Suppressor macrophage (primary cell): ENCODE measurements at places on chromosomes 1 and 21.

GRCh38 chr1:155688324-155689080, at the start of gene YY1AP1:
Gene YY1AP1 (minus strand): TSS chr1:155688774. CDS start chr1:155680436, 8,338 bp downstream.
- peak; percentile 95 for DNase-seq

DNA sequence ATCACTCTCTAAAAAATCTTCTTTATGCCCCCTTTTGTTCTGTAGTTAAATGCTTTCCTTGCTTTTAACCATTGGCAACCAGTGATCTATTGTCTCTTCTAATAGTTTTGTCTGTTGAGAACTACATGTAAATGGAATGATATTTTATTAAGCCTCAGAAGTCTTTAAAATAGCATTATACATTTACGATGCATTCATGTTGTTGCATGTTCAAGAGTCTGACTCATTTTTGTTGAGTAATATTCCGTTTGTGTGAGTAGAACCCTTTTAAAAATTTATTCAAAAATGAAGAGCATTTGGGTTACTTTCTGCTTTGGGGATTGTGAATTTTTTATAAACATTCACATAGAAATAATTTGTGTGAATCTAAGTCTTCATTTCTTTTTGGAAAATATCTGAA, 1352.9 kb downstream of the NCAM2 start:
- no peak for DNase-seq

- no peak for DNase-seq
Observed at GRCh38 chr1:48030696-48031365, 33.6 kb upstream of the TRABD2B start.

DNA sequence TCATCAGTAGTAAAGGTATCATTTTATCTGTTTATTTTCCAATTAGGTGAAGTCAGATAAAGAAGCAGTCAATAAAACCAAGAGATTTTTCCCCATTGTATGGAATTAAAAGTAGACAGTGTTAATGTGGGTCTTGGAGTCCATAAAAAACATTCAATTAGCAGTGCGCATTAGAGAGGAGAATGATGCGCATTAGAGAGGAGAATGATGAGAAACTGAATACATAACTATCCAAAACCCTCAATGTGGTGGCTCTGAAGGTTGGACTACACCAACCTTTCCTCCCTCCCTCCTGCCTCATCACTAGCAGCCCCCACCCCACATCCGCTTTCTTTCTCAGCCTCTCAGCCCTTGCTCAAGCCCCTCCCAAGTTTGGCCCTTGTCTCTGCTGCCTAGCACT, 99.5 kb downstream of the DAB1 start:
- DNase-seq, result no peak

DNA sequence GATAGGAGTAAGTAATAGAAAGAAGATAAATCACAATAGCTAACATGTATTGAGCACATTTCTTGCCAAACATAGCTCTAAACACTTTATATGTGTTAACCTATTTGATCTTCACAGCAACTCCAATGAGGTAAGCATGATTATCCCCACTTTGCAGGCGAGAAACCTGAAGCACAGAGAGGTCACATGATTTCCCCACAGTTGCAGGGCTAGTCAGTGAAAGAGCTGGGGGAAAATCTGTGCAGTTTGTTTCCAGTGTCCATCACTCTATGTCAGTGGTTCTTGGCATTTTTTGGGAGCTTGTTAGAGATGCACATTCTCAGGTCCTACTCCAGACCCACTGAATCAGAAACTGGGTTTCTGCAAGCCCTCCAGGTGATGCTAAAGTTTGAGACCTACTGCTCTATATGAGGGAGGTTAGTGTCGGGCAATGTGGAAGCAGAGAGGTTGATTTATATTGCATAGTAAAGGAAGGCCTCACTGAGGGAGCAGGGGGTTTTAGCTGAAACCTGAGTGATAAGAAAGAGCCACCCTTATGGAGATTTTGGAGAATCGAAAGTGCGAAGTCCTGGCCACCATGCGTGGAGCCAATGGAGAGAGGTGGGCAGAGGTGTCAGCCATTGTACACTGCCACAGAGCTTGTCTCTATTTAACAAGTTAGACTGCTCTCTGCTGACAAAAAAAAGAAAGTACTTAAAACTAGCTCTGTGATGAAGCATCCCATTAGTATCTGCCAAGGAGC, 20.9 kb downstream of the MCOLN3 start:
- DNase-seq, result no peak

- DNase-seq, result no peak
Observed at GRCh38 chr1:186091222-186091720, 283.8 kb downstream of the TPR start.

DNA sequence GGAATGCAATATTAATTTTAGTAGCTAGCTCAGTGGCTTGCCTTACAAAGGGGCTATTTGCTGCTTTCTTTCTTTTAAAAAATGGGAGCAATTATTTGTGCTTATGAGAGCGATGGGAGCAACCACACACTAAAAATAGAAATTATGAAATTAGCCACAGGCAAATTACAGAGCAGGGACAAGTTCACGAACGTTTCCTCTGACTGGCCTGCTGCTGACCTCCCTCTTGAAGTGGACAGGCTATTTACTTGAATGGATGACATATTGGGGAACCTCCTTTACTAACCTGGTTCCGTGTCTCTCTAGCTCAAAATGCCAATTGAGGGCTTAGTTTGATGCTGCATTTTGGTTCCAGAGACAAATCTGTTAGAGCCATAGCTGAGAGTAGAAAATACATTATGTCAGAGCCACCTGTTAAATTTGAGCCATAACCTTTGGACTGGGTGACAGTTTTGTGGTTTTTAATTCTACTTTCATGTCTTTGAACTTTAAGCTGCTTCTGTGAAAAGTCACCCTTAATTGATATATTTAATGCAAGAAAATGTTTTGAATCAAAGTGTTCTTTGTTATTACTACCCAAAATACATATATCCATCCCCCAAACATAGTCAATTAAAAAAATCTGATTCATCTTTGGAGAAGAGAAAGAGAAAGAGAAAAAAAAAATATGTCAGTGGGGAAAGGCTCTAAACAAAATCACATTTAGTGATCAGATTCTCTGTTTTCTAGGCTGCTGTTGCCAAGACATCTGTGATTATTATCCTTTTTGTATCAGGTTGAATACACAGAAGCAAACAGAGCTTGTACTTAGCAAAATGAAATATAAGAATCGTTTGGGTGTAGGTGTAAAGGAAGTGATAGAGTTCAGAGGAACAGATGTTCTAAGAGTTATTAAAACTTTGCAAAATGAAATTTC, 351.9 kb downstream of the ADGRL2 start:
- DNase-seq, result peak; percentile 14

DNA sequence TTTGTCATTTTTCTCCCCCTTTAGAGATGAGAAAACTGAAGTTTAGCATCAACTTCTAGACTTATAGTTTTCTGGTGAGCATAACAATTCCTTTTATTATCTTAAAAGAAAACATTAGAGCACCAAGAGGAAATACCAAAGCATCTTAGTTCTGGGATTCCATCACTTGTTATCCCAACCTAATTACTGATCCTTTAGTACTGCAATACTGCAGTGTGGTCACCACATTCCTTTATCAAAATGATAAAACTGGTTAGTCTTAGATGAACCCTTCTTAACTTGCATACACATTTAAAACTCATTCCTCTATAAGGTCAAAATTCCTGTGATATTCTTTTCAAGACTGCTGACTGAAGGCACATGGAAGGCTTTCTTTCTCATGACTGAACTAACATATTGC, 23.1 kb downstream of the SOD1 start:
- DNase-seq, result no peak

DNA sequence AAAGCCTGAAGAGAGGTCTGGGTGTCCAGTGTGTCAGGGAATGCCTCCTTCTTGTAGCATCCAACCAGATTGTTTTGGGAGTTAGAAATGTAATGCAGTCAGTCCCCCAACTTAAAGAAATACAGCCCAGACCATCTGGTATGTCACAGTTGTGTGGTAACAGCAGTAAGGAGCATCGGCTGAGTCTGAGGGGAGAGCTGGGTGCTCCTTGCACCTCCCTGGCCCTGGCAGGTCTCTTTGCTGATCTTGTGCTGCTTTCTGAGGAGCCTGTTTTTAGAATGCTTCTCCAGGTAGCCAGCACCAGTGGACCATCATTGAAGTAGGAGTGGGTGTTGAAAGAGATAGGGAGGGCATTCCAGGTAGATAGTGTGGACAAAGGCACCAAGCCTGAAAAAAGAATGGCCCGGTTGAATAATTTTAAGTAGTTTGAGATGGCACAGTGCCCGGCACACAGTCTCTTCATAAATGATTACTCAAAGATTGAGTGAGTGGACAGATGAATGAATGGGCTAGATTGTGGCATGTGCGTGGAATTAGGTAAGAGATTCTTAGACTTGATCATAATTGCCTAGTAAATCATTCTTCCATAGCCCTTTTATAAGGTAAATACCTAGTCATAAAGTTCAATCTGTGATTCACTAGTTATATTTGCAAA, 46.5 kb downstream of the LAMC1 start:
- no peak for DNase-seq

- DNase-seq, result no peak
Observed at GRCh38 chr21:45278156-45278911, 9.4 kb downstream of the POFUT2 start.

DNA sequence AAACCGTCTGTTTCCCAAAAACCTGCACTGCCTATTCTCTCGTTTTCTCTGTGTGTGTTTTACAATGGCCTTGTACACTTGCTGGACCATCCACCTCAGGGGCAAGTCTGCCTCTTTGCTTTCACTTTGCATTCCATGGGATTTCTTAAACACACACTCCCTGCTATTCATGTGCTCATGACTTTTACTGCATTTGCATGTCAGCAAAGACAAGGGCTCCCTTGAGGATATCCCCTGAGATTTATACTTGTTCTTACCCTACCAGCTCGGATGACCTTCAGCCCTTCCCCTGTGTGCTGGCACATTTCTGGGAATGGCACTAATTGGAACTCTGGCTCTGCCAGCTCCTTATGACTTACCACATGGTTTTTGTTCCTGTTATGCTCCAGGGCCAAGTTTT, 386.9 kb downstream of the AMY1C start:
- no peak for DNase-seq

DNA sequence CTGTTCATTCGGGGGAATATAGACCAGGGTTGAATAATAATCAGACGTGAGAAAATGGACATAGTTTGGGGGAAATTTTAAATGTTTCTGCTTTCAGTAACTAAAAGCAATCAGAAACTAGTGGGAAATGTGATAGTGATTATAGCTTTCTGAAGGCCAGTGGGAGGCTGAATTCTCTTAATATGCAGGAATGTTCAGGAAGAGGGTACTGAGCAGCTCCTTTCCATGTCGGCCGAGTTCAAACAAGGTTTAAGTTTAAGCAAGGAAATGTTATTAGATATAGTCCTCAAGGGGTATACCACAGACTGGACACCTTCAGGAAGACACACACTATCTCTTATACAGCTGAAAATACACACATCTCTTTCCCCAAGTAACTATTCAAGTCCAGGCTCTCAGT, 105.5 kb downstream of the HHAT start:
- no peak for DNase-seq

DNA sequence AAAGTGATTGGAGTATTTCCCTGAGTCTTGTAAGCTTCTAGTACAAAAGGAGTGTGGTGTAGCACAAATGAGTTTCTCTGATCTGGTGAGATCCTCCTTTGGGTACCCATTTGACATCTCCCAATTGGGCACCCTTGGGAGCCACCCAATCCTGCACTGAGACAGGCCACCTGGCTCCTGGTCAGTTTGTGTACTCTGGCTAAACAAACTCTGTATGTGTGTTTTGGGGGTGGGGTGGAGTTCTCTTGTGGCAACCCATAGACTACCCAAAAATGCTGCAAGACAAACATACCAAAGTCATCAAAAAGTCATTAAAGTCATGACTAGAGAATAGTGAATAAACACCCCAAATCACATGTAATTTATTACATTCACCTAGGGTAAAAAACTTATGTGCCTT, 8.4 kb upstream of the HIVEP3 start:
- no peak for DNase-seq

DNA sequence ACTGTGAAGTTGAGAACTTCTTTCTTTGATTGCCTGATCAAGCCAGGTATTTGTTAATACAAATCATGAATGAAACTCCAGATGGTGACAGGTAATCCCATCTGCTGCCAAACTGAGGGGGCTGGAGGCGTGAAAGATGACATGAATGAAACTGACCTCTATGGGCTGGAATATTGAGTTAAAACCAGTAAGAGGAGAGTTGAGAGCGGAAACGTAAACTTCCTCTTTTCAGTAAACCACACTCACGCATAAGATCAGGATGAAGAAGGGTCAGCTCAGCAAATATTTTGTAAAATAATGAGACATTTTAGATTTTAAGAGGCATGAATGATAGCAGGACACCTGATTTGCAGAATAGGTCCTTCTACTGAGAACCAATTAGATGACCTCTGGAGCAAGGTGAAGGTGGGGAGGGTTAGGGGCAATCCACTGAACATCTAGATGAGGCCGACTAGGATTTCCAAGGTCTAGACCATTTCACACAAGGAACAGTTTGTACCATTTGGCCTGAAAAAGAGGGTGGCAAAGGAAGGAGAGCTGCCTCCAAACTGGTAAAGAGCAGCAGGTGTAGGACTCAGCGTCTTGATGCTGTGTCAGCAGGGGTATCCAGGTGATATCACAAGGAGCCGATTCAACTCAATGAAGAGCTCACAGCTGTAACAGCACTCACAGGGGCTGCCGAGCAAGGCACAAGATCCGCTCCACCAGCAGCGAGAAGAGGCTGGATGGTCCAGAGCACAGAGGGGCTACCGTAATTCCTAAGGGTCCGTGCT, 132.6 kb downstream of the NTPCR start:
- DNase-seq, result peak; percentile 39

DNA sequence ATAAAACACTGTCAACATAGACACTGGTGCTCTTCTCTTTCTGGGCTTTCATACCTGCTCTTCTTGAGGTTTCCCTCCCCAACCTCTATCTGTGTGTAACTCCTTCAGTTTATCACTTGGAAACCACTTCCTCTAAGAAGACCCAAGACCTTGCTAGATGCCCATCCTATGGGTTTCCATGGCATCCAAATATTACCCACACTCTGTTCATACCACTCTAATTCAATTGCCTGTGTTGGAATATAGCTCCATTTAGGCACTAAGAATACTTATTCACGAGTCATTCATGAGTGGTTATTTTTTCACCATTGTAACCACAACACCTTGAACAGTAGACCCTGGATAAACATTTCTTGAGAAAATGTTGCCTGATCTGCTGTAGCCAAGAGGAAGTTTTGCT, 231.1 kb upstream of the SGIP1 start:
- DNase-seq, result no peak

DNA sequence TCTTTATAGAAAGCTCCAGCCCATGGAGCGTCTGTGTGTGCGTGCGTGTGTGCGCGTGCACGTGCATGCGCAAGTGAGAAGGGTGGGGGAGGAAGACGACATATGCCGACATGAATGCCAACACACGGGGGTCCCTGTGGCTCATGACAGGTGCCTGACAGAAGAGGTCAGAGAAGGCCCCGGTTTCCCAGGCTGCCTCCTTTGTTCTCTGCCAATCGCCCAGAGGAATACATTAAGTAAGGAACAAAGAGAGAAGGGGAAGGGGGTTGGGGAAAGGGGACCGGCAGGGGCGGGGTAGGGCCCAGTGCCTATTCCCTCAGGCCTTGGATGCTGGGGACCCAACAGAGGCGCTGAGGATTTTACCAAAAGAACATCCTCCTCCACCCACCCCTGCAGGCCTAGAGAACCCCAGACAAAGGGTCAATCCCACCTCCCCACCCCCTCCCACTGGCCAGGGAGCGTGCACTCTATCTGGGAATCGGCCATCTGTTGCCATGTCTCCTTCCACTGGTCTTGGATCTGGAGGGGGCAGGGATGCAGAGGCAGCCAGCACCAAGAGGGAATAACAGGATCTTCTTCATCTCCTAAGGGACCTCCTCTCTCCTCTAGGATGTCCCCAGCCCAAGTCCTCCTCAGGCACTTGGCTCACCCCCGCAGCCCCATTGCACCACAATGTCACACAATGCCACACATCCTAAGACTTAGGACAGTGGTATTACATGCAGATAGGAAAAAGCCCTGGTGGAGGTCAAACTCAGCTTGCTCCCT, 39.4 kb downstream of the PIK3C2B start:
- DNase-seq, result no peak

- DNase-seq, result no peak
Observed at GRCh38 chr1:44326821-44327465, 28.1 kb downstream of the ERI3 start.
